ENCODE measurements at places on chromosomes 12 and 14.

DNA sequence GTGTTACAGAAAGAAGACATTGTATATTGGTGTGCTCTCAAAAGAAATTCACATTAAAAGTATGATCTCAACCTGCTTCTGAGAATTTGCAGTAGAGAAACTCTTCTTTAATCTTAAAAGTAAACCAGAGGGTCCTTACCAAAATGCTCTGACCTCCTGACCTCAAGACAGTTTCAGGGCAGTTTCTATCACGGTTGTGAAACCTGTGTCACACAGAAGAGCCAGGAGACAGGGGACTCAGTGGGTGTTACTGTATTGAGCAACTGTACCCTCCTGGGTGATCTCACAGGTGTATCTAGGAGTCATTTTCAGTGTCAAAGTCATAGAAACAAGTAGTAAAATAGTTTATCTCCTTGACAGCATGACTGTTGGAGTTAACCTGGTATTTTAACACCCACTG, 178.0 kb downstream of the GRIP1 start:
- DNase-seq, result no peak

- DNase-seq, result no peak
Measured at GRCh38 chr12:26401874-26402273, 206.5 kb downstream of the SSPN start.

DNA sequence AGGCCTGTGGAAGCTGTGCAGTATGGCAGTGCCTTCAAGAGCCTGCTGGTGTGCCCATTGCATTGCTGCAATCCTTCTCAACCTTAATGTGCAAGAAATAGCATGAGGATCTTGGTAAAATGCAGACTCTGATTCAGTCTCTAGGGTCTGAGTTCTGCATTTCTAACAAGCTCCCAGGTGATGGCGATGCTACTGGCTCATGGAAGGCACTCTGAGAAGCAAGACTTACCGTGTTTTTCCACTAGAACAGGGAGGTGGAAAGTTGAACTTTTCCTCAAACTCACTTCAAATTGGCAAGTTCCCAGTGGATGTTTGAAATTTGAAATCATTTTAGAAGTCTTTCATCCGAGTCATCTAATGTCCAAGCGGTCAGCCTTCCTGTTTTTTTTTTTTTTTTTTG, 55.5 kb downstream of the MYRFL start:
- DNase-seq, result no peak

DNA sequence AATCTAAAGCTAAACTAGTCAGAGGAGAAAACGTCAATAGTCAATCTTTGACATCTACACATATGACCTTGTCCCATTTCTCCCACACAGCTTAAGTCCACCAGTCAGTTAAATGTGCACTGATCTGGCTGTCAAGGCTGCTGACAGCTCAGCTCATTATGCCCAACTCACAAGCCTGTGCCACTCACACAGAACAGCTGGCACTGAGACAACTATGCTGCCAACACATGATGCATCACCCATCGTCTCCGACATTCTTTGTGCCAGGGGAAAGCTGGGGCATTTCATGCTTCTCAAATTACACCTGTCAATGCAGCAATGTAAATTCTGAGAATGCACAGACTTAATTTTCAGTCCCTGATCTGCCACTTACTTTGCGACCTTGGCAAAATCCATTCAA, 25.3 kb downstream of the GNS start:
- no peak for DNase-seq

- no peak for DNase-seq
Measured at GRCh38 chr12:122499991-122500684, 594 bp downstream of the ZCCHC8 start.

DNA sequence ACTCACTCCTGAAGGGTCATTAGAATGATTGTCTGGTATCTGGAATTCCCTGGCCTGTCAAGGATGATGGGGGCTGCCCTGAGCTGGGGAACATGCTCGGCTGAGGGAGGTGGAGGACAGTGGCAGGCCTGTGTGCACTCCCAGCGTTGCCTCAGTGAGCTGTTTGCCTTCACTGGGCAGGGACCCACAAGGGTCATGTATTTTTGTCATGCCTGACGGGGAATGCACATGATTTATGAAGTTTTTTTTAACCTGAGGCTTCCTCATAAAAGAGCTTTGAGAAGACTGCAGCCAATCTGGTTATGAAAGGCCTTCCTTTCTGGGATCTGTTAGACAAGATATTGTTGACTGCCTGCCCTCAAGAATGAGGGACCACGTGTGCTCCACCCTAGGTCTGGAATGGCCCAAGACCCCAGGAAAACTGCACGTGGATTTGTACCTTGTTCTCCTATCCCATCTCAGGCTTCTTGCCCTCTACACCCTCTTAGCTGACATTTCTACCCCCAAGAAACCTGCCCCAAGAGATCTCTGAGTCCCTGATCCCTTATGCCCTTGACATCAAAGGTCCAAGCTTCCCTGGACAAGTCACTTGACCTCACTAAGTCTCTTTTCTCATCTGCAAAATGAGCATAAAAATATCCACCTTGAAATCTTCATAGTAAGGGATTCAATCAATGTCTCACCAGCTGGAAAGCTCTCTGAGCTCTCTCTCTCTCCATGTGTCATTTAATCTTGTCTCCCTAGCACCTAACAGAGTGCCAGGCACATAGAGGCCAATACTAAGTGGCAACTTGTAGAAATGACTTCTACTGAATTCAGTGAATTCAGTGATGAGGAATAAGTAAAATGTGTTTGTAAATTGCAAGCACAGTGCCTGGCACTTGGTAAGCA, 24.5 kb upstream of the COL2A1 start:
- no peak for DNase-seq

DNA sequence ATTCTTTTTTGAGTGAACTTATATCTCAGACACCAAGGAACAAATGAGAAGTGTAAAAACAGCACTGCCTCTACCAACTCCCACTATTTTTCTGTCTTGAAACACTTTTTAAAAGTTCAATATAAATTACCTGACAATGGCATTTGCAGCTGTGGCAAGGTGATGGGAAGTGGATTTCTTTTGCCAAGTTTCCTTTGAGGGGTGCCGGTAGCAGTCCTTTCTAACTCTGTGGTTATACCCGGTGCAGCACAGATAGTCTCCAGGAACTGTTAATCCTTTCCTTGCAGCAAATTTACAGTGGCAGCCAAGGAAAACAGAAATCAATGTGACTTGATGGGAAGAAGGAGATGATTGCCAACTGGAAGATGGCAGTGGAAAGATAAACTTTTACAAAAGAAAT, 243.7 kb downstream of the BCAT1 start:
- DNase-seq, result no peak

DNA sequence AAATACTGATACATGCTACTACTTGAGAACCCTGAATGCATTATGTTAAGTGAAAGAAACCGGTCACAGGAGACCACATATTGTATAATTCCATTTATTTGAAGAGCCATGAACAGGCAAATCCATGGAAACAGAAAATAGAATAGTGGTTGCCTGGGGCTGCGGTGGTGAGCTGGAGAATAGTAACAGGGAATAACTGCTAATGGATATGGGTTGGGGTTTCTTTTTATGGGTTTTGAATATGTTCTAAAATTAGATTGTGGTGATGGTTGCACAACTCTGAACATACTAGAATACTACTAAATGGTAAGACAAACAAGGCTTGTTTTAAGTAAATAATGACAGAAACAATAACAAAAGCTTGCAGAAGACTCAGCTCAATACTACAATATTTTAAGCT, 293.0 kb downstream of the BTG1 start:
- DNase-seq, result no peak

- no peak for DNase-seq
Measured at GRCh38 chr14:51109651-51110050, 14.7 kb upstream of the TRIM9 start.

DNA sequence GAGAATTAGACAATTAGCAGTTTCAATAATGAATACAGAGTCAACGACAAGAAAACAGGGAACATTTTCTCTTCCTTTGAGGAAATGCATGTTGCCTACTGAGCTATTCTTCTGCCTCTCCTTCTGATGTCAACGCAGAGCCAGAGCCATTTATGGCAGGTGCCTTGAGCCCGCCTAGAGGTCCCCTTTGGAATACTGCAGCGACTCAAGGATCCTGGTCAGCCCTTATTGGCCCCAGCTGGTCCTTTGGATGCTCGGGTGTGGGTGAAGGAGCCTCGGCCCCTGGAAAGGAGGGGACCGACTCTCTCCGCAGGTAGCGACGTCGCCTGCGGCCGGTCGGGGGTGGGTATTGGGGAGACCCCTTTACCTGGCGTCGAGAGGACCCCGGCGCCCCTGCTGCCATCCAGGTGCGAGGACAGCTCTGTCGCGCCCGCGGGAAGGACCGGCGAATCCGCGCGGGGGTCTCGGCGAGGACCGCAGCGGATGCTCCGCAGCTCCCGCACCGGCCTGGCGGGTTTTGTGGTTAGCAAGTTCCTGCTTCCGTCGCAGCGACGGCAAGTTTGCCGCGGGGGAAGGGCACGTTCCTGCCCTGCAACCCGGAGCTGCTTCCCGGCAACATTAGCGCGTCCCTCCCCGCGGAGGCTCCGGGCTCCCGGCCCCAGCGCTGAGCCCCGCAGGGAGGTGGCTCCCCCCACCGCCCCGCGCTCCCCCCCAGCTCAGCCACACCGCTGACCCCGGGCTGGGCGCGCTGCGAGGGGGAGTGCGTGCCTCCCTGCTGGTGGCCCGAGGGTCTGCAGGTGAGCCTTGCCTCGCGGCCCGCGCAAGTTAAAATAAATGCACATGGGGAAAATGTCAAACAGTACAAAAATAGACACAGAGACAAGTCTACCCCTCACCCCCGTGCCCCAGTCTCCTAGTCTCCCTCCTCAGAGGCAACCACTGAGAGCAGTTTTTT, at the start of gene MANSC1:
Gene MANSC1 (minus strand): TSS at position 532 of the 955 bp plus-strand sequence. CDS start 6,928 bp downstream, outside the sequence.
- DNase-seq, result no peak

- no peak for DNase-seq
Measured at GRCh38 chr14:59208224-59208814, 19.9 kb downstream of the DAAM1 start.

DNA sequence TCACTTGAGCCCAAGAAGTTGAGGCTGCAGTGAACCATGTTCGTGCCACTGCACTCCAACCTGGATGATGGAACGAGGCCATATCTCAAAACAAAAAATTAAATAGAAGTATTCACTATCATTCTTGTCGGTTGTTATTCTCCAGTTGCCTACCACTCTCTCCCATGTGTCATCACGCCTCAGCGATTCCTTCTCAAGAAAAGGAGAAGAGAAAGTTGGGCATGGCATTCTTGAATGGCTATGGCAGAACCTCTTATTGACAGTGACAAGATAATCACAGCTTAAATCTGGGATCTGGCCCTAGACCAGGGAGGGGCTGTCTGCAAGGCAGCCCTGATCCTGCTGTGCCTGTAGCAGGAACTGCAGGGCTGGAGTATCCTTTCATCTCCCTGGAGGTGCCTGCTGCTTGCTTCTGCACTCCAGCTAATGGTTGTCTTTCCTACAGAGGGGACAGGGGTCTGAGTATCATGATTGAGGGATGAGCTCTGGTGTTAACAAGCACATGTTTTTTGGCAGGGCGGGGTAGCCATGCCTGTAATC, 12.8 kb upstream of the MLEC start:
- no peak for DNase-seq

DNA sequence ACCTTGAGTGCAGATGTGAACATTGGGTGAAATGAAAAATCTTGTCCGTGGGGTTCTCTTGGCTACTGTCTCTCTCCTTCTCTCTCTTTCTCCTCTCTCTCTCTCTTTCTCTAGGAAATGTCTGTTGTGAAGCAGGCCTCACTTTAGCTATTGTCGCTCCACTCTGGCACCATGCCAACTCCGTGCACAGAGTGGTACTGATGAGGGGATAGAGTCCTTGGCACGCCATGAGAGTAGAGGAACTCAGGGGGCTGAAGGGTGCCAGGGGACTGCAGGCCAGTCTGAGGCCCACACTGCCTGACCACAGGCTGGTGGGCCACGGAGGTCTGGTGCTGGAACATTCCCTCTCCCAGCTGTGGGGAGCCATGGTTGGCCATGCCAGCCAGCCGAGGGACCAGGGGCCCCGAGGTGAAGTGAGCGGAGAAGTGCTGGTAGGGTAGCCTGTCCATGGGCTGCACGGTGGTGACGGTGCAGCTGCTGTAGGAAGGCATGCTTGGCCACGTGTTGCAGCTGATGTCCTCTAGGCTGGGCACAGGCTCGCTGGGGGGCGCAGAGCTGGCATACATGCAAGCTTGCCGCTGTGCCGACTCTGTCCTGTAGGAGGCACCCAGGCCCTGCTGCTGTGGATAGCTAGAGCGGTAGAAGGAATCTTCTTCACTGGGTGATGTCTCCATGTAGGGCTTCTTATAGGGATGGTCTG, 50.4 kb downstream of the TBX5 start:
- DNase-seq, result no peak

DNA sequence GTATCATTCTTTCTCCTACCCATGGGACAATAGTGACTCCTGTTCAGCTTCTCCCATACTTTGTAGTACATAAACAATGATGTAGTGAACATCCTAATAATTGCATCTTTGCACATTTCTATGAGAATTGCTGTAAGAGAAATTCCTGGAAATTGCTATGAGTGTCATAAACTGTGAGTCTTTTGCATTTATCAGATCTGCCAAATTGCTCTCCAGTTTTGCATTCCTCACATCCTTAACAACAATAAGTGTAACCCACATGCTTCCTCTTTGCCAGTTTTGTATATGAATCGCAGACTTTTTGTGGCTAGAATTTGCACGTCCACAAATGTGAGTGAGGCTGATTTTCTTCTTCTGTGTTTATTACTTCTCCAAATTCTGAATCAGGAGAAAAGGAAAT, 124.0 kb upstream of the TBX5 start:
- DNase-seq, result no peak

DNA sequence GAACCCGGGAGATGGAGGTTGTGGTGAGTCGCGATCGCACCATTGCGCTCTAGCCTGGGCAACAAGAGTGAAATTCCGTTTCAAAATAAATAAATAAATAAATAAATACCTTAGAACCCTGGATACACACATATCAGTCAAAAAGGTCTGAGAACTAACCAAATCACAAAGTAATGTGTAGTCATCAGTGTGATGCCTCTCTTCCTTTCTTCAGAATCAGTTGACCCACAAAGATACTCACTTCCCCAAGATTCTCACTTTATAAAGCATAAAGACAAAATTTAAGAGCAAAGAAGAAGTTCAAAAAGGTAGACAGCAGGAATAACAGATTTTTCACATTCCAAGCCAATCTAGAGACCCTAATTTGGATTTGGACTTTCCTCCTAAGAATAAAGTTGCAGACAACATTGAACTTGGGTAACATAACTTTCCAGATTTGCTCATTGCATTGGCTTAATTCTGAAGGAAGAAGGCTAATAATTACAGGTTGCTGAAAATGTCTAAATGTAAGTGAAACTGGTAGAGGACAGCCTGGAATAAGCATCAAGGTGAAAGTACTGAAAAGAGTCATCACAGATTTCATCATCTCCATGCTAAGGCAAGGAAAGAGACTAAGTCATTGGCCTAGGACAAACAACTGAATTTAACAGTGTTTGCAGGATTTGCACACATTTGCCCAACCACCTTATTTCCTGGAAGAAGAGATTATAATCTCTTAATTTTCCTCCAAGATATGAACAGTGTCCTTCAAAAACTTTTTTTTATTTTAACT, 17.4 kb downstream of the TMED10 start:
- no peak for DNase-seq

- DNase-seq, result no peak
Measured at GRCh38 chr14:37595809-37596621, 586 bp downstream of the TTC6 start.

DNA sequence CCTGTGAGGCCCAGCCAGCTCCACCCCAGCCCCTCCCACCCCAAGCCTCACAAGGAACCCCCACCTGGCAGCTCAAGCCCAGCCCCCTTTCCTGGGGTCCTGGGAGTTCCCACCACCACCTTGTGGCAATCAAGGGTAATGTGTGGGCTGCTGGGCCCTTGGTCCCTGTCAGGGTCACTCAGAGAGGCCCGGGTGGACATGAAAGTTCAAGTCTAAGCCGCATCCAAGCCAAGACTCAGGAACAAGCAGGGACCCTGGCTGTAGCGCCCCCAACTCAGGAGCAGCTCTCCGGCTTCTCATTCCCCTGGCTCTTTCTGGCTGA, 106.4 kb upstream of the C14orf180 start:
- no peak for DNase-seq

GRCh38 chr12:54160089-54160488, 28.7 kb downstream of the SMUG1 start:
- DNase-seq, result no peak

Measured in cortex of kidney (tissue), 1 donor.